GM06990 (cell line): ENCODE measurements at places on chromosomes 4 and X.

DNA sequence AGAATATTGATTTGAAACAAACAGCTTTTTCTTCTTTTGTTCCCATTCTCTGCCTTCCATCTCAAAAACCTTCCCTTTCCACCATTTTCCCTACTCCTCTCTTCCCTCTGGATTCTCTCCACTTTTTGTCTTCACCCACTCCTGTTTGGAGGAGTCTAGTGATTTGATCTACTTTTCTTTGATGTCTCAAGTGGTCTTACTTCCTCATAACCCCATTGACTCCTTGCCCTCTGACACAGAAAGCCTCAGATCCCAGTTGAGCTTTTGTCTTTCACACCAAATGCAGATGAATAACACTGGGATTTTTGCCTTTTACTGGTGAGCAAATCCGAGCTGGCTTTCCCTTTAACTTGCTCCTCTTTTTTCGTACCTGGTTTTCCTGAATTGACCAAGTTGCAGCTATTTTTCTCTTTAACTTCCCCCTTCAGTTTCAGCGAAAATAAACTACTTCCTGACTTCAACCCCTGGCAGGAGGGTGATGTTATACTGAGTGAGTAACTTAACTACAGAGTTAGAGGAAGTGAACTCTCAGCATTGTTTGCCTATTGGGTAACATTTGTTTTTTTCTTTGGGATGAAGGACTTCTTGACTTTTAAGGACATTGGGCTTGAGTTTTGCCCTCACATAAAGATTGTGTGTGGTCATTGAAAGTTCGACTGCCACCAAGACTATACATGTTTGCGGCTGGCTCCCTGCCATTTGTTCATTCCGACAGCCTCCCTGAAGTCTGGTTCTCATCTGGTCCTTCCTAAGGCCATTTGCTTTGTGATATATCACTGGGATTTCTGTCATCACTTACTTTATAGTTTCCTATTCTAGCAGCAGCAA, 392.8 kb upstream of the NR3C2 start:
- DNase-seq = no peak

DNA sequence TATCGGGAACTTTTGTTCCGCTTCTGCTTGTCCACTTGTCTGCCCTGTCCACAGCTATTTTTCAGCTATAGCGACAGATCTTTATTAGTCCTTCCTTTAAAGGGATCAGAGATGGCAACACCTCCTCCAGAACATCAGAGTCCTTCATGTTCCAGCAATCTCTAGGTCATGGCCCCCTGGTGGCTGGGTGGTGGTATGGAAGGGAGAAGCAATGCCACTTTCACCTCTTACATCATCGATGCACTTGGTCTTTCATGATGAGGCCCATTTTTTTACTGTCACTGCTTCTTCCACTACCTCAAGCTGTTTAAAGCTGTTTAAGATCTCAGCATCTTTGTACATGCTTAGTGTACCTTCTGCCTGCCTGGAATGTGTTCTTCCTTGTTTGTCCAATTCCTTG, 106.7 kb downstream of the ARHGAP6 start:
- no peak for DNase-seq

DNA sequence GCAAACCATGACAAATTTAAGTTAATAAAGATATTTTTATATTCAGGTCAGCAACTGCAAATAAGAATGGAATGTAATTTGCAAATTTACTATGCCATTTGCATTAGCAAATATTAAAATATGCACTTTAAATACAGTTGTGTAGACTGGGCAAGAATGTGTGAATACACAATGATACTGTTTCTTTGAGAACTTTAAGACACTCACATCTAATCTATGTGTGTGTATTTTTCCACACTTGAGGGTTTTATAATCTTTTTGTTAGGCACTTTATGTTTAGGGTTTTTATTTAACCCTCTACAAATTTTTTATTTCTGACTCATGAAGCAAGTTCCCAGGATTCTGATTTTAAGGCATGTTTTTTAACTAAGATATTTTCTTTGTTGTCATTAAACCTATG, 23.9 kb upstream of the NDNF start:
- DNase-seq = no peak

- DNase-seq = no peak
Measured at GRCh38 chr4:22496165-22496813, 19.6 kb downstream of the ADGRA3 start.

DNA sequence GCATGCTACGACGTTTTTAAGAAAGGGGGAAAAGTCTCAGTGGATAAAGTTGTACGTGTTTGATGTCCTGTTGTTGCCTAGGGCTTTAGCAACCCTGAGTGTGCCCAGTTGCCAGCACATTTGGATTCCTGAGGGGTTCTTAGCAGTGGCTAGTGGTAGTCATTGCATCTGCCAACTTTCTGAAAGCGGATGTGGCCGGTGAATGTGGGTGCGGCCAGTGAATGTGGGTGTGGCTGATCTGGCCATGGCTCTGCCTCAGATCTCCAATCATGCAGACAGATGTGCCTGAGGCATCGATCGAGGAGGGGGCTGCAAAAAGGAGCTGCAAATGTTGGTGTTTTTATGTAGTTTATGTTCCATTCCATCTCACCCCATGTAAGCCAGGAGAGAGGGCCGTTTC, 41.5 kb upstream of the FAT1 start:
- no peak for DNase-seq

GRCh38 chr4:55347610-55348228, 1.7 kb downstream of the SRD5A3 start:
- no peak for DNase-seq

- DNase-seq = no peak
Measured at GRCh38 chrX:455673-456072, 69.0 kb upstream of the PPP2R3B start.

DNA sequence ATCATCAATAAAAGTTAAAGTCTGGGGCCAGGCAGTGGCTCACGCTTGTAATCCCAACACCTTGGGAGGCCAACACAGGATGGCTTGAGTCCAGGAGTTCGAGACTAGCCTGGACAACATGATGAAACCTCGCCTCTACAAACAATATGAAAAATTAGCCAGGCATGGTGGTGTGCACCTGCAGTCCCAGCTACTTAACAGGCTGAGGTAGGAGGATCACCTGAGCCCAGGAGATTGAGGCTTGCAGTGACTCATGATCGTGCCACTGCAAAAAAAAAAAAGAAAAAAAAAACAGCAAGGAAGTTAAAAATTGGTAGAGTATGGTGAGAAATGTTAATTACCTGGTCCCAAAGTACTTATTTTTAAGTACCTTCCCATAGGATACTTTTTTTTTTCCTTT, 27.5 kb downstream of the FBXW7 start:
- DNase-seq = no peak

GRCh38 chr4:89469930-89470375, 162.4 kb upstream of the GPRIN3 start:
- DNase-seq = peak; percentile 19

GRCh38 chr4:112029771-112030171, 115.5 kb upstream of the FAM241A start:
- no peak for DNase-seq

DNA sequence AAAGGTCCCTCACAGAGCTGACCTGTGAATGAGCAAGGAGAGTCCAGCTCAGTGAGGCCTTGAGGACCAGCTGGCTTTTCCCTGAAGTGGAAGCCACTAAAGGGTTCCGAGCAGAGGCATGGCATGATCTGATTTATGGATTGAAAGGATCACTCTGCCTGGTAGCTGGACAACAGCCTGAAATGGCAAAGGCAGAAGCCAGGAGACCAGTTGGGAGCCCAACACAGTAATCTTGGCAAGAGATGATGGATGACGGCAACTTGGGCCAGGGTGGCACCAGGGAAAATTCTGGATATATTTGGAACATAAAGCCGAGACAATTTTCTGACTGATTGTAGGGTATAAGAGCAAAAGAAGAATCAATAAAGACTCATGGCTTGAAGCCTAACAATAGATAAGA, 69.3 kb upstream of the STIM2 start:
- DNase-seq = no peak

- no peak for DNase-seq
Measured at GRCh38 chr4:15707363-15707715, 4.5 kb downstream of the BST1 start.

DNA sequence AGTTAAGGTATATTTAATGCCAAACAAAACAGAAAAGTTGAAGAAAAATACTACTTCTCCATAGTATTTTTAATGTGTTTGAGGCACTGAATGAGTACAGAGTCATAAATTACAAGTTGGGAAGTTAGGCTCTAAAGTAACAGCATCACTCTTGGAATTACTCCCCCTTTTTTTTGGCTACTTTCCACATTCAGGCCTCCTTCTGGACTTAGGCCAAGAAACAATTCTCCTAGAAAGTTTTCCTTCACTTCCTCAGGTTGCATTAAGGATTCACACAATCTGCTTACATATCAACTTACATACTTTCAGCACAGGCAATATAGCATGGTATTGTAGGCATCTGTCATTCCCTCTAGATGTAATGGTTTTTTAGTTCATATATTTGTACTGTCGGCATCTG, 52.1 kb downstream of the TMEM165 start:
- DNase-seq = no peak

DNA sequence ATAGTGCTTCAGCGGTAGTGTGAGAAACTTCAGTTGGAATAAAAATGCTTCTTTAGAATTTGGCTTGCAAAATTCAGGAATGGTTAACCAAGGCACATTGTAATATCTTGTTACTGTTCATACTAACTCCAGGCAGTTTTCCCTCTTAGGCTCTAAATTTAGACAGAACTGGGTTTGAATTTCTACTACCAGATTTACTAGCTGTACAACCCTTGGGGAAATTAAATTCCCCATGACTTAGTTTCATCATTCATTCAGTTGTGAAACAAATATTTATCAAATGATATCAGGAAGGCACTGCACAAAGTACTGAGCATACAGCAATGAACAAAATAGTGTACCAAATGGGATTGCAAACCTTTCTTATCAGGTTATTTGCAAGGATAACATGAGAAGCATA, 135.0 kb upstream of the IL15 start:
- DNase-seq = no peak

DNA sequence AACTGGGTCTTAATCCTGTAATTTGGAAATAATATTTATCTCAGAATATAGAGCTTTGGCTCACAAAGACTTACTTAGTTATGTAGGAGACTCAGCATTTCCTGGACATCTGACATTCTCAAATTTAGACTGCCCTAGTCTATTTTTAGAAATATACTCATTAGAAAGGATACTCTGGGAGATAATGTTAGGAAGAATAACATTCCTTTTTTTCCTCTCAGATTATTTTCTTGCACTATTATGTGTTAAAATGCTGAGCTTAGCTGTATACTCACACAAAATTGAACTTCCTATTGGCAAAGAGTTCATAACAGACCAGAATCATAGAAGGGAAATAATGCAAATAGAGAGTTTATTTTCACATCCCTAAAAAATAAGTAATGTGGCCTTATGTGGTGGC, 1424.9 kb upstream of the PCDH7 start:
- no peak for DNase-seq

GRCh38 chr4:54165438-54165837, 63.7 kb upstream of the PDGFRA start:
- DNase-seq = no peak

GRCh38 chr4:171875291-171875690, 62.1 kb downstream of the GALNTL6 start:
- no peak for DNase-seq

GRCh38 chr4:108209489-108209888, 40.8 kb upstream of the LEF1 start:
- DNase-seq = no peak

- DNase-seq = no peak
Measured at GRCh38 chr4:23788027-23788426, 101.8 kb downstream of the PPARGC1A start.

DNA sequence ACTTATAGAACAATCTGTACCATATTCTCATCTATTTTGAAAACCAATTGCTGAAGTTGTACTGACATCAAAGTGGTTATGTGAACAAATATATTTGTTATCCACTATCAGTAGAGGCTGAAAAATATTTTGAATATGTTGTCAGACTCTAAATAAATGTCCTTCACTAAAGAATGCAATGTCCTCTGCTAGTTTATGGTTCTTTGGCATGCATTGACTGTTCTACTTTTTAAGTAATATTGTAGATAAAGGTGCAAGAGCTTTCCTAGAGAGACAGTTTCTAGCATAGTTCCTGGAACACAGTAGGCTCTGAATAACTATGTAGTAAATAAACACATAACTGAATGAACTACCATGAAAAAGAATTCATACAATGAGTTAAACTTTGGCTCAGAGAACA, 18.2 kb upstream of the COX7B2 start:
- no peak for DNase-seq

GRCh38 chr4:176134670-176135069, 60.7 kb downstream of the SPATA4 start:
- no peak for DNase-seq

- no peak for DNase-seq
Measured at GRCh38 chrX:69104756-69105434, 60.4 kb downstream of the PJA1 start.

DNA sequence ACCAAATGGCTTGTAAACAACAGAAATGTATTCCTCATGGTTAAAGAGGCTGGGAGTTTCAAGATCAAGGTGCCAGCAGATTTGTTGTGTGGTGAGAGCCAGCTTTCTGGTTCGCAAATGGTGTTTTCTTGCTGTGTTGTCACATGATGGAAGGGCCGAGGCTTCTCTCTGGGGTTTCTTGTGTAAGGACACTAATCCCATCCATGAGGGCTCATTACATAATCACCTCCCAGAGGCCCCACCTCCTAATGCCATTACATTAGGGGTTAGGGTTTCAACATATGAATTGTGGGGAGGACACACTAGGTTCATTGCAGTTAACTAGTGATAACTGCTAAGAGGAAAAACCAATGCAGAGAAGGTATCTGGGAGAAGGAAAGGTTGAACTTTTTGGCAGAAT, 103.5 kb upstream of the ENPEP start:
- DNase-seq = no peak

DNA sequence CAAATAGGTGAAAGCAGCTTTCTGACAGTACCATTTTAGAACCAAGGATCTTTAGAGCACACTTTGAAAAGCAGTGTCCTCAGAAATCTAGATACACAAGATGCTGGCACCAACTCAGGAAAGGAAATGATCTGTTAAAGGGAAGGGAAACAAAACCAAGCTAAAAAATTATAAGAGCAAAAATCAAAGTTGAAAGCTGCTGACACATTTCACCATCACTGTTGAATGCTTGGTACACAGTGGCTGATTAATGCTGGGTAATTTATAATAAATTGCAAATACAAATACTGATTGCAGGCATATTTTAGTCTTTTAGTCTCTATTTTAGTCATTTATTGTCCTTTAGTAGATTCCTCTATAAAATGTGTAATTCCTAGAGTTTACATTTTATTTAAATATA, 1540.1 kb upstream of the PCDH10 start:
- no peak for DNase-seq

DNA sequence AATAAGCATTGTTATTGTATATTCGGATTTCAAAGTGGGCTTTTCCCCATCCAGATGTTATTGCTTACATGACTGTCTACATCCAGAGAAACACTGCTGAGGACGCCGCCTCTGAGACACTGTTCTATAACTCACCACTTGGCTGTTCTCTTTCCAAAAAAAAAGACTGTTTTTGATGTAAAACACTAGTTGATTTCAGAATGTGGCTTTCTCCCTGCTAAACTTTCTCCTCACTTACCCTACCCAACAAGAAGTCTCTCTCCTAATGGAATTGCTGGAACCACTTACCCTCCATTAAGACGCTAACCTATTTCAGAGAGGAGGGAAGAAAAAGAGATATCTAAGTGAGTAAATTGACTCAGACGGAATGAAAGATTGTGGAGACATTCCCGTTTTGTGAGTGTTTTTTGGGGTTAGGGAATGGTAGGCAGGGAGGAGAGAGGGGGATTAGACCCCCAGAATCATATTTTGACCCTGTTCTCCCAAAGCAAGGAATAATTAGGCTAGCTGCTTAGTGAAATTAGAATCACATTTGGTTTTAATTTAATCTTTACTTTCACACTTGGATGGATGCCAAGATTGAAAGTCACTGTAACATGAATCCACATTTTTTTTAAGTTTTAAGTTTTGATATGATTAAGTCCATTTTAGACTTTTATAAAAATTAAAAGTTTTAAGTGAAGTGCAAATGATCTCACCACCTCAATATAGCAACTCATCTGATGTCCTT, 174.9 kb downstream of the CHIC2 start:
- DNase-seq = no peak
